HuH-7.5 (cell line): ENCODE measurements at places on chromosomes 4 and X.
A peak's percentile ranks its signal among the peaks of the same experiment; 100 is the strongest.

- no peak for DNase-seq
These were observed 24.2 kb downstream of the FAM156A start for GRCh38 chrX:52933976-52934703.

- DNase-seq: no peak
These were observed 24.2 kb downstream of the PNMA6F start for GRCh38 chrX:153297376-153297775.

GRCh38 chr4:75786938-75787337 lies 62.6 kb downstream of the USO1 start:
- peak; percentile 4 for DNase-seq

DNA sequence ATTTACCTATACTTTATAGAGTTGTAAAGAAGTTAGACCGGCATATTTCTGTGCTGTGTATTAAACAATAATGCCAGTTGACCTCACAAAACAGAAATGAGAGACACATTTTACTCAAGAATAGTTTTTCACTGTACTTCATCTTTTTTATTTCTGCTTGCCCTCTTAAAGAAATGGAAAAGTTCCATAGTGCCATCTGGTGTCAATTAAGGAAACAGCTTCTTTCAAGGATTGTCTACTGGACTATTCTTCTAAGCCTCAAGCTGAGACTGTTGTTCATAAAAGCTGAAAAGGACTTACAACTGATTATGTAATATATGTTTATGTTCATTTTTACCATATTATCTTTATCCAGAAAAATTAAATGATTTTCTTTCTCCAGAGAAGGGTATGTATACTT lies 1523.7 kb downstream of the ARAP2 start:
- no peak for DNase-seq

DNA sequence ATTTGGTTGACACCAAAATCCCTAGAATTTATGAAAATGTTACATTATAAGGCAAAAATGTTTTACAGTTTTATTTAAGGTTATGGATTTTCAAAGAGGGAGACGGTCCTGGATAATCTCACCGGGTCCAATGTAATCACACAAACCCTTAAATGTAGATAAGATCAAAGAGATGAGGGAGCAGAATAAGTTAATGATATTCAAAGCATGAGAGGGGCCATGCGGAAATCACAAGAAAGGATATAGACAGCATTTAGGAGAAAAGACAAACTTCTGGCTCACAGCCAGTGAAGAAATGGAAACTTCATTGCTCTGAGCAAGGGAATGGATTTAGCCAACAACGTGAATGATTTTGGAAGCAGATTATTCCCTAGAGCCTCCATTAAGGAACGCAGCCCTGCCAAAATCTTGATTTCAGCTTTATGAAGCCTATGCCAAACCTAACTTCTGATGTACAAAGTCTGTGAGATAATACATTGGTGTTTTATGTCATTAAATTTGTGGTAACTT lies 684.4 kb upstream of the GNPDA2 start:
- no peak for DNase-seq

DNA sequence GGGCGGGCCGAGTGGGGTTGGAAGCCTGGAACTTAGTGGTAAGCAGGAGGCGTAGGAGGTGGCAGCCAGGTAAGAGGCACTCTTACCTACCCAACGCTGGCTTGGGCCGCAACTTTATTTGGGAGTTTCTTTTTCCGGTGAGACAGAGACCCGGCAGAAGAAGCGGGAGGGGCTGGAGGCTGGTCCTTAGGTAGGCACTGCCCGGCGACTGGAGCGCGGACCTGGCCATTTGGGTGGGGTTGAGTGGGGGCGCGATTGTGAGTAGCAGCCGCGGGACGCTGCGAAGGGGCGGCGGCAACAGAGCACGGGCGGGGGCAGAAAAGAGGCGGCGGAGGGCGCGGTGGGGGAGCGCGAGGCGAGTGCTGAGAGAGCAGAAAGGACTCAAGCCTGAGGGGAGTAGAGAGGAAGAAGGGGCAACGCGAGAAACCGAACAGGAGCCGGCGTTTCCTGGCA lies 334 bp upstream of the POU4F2 start:
- no peak for DNase-seq

- DNase-seq: peak; percentile 0
These were observed 78.2 kb downstream of the GLRA2 start for GRCh38 chrX:14607446-14607985.

DNA sequence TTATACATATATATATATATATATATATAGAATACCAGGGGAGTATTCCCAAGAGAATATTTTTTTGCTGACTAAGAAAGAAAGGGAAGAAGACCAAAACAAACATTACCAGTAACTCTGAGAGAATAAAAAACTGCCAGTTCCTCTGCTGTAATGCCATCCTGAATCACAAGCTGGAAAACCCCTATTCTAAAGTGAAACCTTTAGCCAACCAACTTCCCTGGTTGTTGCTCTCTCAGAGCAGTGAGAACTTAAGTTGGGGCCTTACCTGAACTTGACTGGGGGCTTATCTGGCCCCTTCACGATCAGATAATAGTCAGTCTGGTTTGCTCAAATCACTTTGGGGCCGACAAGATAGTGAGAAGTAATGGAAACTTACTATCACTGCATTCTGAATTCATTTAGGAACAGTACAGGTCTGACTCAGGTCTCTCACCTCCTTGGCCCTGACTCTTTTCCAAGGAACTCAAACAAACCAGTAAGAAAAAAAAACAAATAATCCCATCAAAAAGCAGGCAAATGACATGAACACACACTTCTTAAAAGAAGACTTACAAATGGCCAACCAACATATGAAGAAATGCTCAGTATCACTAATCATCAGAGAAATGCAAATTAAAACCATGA lies 62.5 kb downstream of the CD40LG start:
- no peak for DNase-seq
